ENCODE measurements at places on chromosomes 4 and X.

DNA sequence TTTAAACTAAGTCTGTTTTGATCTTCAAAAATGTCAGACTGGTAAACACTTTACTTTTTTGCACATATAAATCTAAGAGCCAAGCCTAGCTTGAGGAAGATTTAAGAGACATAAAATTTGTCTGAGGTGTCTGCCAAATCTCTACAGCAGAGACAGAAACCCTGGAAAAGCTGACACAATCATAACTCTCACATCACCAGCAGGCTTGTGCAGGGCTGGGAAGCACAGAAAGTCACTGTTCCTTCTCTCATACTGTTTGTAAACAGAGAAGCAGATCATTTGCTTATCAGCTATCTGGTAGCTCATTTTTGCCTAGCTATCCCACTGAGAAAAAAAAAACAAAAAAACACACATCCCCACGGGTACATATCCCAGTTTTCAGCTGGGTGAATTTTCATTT, 7.0 kb downstream of the ENOX2 start:
- H3K27me3 ChIP-seq = no peaks in the 10 kb centered on the region
- H3K36me3 ChIP-seq = peaks cover 18% of the 10 kb centered on the region
- H3K27ac ChIP-seq = no peak overlapping the region
- peaks cover 2% of the 10 kb centered on the region for H3K4me1 ChIP-seq
- H3K4me3 ChIP-seq = no peak overlapping the region

DNA sequence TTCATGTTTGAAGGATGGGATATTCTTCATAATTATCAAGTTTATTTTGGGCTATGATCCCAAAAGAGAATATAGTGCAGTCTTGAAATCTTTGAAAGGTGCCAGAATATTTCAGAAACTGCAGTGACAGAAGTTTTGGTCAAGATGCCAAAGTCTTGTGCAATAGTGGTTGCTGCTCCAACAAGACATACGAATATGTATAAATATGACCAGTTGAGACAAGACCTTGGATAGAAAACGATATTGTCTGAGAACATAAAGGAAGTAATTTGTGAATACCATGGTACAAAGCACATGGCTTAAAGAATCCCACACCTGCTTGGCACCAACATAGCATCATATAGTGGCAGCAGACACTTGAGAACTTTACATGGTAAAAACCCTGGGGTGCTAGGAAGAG, 48.6 kb upstream of the AMELX start:
- no peak overlapping the region for H3K27ac ChIP-seq
- no peaks in the 10 kb centered on the region for H3K27me3 ChIP-seq
- H3K4me1 ChIP-seq = no peaks in the 10 kb centered on the region

GRCh38 chr4:8850074-8850829, 21.4 kb downstream of the HMX1 start:
- H3K36me3 ChIP-seq = no peaks in the 10 kb centered on the region
- H3K27ac ChIP-seq = no peak overlapping the region
- H3K4me1 ChIP-seq = no peaks in the 10 kb centered on the region

DNA sequence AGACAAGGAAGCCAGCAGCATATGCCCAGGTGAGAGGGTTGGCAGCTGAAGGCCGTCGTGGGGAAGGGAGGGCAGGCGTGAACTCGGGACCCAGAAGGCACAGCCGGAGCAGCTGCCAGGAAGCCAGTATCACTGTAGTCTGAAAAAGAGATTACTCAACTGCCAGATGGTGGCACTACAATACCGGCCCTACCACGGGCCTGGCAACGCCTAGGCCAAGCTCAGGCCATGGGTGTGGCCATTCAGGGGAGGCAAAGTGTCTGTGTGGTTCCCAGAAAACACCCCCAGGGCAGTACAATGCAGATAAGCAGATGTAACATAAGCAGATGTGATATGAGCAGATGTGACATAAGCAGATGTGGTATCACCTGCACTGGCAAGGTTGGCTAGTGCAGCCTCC, 236.0 kb downstream of the AFAP1 start:
- H3K4me1 ChIP-seq = no peaks in the 10 kb centered on the region
- H3K27me3 ChIP-seq = no peaks in the 10 kb centered on the region
- no peak overlapping the region for H3K4me3 ChIP-seq
- H3K27ac ChIP-seq = no peak overlapping the region
- H3K36me3 ChIP-seq = no peaks in the 10 kb centered on the region

GRCh38 chr4:151304226-151304625, 21.2 kb downstream of the SH3D19 start:
- DNase-seq = no peak
- no peak overlapping the region for H3K4me3 ChIP-seq
- H3K27ac ChIP-seq = no peak overlapping the region
- H3K36me3 ChIP-seq = no peaks in the 10 kb centered on the region
- H3K27me3 ChIP-seq = no peaks in the 10 kb centered on the region

GRCh38 chrX:13898083-13898482, 81.2 kb upstream of the GPM6B start:
- H3K27ac ChIP-seq = no peak overlapping the region
- H3K4me3 ChIP-seq = no peak overlapping the region
- DNase-seq = no peak
- H3K4me1 ChIP-seq = no peaks in the 10 kb centered on the region

DNA sequence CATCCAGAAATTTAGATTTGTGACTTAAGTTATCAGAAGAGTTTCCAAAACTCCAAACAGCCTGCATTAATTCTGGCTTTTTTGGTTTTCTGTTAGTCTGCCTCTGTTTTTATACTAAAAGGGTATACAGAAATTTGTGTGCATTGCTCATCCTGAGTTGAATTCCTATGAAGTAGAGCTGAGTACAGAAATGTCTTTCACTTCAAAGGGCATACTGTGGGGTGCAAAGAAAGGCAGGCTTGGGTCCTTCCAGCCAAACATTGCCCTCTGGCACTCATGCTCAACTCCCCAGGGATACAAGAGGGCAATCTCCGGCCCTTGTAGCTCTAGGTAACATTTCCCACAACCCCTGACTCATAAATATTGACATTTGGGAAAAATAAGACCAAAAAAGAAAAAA, 27.6 kb upstream of the TMEM184C start:
- no peak overlapping the region for H3K4me3 ChIP-seq
- H3K4me1 ChIP-seq = no peaks in the 10 kb centered on the region
- no peak for DNase-seq
- H3K27ac ChIP-seq = no peak overlapping the region

- H3K4me3 ChIP-seq = no peak overlapping the region
- no peak overlapping the region for H3K27ac ChIP-seq
- DNase-seq = no peak
- H3K27me3 ChIP-seq = no peaks in the 10 kb centered on the region
Observed at GRCh38 chrX:139091066-139091465, 379.5 kb upstream of the FGF13 start.

DNA sequence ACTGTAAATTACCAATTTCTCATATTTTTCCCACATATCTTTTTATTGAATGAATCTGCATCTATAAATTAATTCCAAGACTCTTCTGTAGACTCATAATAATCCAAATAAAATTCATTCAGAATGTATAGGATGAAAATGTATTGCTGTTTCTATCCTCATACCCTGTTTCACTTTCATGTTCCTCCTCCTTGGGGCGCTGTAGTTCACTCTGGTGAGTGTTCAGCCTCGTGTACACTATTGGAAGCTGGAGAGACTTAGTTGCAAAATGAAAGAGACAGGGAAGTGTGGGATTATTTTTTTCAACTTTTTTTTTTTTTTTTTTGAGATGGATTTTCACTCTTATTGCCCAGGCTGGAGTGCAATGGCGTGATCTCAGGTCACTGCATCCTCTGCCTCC, 296.1 kb downstream of the TLL1 start:
- no peaks in the 10 kb centered on the region for H3K36me3 ChIP-seq
- no peaks in the 10 kb centered on the region for H3K27me3 ChIP-seq
- no peak for DNase-seq
- no peak overlapping the region for H3K4me3 ChIP-seq
- no peak overlapping the region for H3K27ac ChIP-seq

DNA sequence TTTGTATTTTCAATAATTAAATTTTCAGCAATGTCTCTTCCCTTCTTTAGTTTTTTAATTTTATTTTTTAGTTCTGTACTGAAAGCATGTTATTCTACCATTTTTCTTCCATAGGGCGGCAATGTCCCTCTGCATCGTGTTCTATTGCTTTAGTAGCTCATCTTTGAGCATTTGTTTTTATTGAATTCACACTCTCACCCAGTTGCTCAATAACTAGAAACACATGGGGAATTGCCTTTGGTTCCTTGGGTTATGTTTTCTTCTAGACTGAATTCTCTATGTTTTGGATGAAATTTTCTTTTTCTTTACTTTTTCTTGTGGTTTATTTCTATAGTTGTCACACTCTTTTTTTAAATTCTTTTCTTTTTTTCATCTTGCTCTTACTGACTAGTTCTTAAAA, 233.8 kb upstream of the LDB2 start:
- no peaks in the 10 kb centered on the region for H3K27me3 ChIP-seq
- no peaks in the 10 kb centered on the region for H3K36me3 ChIP-seq
- H3K27ac ChIP-seq = no peak overlapping the region
- no peak overlapping the region for H3K4me3 ChIP-seq
- no peak for DNase-seq

GRCh38 chr4:122107680-122108079, 44.5 kb upstream of the BLTP1 start:
- H3K27ac ChIP-seq = no peak overlapping the region
- no peak for DNase-seq
- no peaks in the 10 kb centered on the region for H3K4me1 ChIP-seq
- no peak overlapping the region for H3K4me3 ChIP-seq
- H3K36me3 ChIP-seq = no peaks in the 10 kb centered on the region

DNA sequence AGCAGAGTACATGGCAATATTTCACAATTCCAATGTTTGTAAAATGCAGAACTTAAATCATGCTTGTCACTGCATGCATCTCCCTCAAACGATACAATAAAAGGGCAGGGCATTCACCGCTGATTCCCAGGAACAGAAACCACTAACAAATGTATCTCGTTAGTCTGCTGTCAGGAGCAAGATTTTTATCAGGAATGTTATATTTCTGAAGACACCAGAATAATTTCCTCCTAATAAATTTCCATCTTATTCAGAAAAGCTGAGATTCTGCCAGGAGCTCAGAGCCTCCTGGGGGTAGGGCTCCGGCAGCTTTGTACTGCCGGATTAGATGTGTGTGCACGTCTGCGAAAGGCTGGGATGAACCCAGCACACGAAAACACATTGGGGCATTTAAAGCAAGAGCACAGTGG, 54.0 kb upstream of the LDB2 start:
- H3K4me3 ChIP-seq = no peak overlapping the region
- H3K27me3 ChIP-seq = peaks cover 6% of the 10 kb centered on the region
- no peak overlapping the region for H3K27ac ChIP-seq
- no peaks in the 10 kb centered on the region for H3K4me1 ChIP-seq

- DNase-seq = no peak
- no peak overlapping the region for H3K4me3 ChIP-seq
- no peaks in the 10 kb centered on the region for H3K36me3 ChIP-seq
- peaks cover 5% of the 10 kb centered on the region for H3K4me1 ChIP-seq
Observed at GRCh38 chrX:54416965-54417364, 23.2 kb upstream of the TSR2 start.

- H3K4me1 ChIP-seq = no peaks in the 10 kb centered on the region
- DNase-seq = no peak
- no peak overlapping the region for H3K27ac ChIP-seq
Observed at GRCh38 chrX:103120748-103121147, 27.8 kb upstream of the NXF3 start.

DNA sequence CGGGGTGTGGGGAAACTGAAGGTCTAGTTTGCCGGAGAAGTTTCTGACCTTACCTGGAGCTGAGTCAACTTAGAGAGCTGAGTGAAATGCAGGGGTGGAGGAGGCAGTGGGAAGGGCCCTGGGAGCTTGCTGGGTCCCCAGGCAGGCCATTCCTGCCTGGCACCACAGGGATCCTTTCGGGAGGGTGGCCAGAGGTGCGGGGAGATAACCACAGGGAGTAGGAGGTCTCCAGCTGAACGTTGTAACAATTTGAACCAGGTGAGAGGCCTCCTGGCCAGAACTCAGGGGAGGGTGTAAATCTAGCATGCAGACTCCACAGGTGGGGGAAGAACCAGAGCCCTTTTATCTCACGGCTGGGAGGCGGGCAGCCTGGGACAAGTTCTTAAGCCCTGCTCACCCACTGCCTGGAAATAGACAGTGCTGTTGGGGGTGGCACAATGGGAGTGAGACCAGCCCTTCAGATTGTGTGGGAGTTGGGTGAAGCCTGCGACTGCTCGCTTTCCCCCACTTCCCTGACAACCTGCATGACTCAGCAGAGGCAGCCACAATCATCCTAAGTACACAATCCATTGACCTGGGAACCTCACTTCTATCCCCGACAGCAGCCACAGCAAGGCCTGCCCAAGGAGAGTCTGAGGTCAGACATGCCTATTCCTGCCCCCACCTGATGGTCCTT, 247.4 kb downstream of the ADGRA3 start:
- H3K36me3 ChIP-seq = no peaks in the 10 kb centered on the region
- H3K27me3 ChIP-seq = no peaks in the 10 kb centered on the region
- H3K4me3 ChIP-seq = no peak overlapping the region
- H3K4me1 ChIP-seq = no peaks in the 10 kb centered on the region
- no peak overlapping the region for H3K27ac ChIP-seq

GRCh38 chr4:9764155-9764696, 17.2 kb upstream of the DRD5 start:
- no peak overlapping the region for H3K27ac ChIP-seq
- H3K36me3 ChIP-seq = no peaks in the 10 kb centered on the region
- H3K4me1 ChIP-seq = no peaks in the 10 kb centered on the region
- H3K4me3 ChIP-seq = no peak overlapping the region
- peaks cover 19% of the 10 kb centered on the region for H3K27me3 ChIP-seq

DNA sequence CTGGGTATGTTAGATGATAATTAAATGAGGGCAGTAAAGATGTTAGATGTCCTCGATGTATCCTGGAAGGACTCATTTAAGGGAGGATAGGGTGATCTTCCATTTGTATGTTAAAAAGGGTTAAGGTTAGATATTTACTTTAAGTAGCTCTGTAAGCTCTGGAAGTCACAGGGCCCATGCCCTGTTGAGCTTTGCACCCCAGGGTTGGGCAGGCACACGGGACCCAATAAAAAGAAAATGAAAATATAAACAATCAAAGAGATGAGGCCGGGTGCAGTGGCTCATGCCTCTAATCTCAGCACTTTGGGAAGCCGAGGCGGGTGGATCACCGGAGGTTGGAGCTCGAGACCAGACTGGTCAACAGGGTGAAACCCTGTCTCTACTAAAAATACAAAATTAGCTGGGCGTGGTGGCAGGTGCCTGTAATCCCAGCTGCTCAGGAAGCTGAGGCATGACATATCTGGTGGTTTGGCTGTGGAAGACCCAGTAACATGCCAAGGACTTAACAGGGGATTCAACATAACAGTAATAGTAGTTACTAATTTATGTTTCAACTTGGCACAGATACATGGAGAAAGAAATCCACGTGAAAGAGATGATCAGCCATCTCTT, 16.9 kb upstream of the PHEX start:
- peaks cover 3% of the 10 kb centered on the region for H3K4me1 ChIP-seq
- no peaks in the 10 kb centered on the region for H3K27me3 ChIP-seq
- H3K4me3 ChIP-seq = no peak overlapping the region
- no peaks in the 10 kb centered on the region for H3K36me3 ChIP-seq
- no peak for DNase-seq

DNA sequence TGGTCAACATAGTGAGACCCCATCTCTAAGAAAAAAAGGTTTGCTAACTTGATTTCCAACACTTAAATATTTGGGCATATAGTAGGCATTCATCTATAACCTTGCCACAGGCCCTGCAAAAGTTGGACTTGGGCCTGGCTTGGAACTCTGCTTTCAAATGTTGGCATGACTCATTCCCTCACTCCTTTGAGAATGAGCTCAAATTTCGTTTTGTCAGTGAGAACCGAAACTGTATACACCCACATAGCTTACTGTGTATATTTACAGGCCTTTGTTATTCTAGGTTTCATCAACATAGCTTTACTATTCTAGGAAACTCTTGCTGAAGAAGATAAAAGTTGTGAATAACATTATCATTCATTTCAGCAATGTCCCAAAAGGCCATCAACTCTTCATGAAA, 88.7 kb upstream of the ELOVL6 start:
- no peak overlapping the region for H3K4me3 ChIP-seq
- H3K27me3 ChIP-seq = peaks cover 42% of the 10 kb centered on the region
- H3K36me3 ChIP-seq = no peaks in the 10 kb centered on the region
- peak; percentile 71 for DNase-seq
- peak overlapping the region; percentile 42 for H3K27ac ChIP-seq
